Effector memory CD8-positive, alpha-beta T cell (primary cell): ENCODE measurements at places on chromosomes 16 and 17.

- H3K4me1 ChIP-seq, result peaks cover 48% of the 10 kb centered on the region
- peak overlapping the region; percentile 91 for H3K27ac ChIP-seq
- H3K4me3 ChIP-seq, result peak overlapping the region; percentile 46
- H3K27me3 ChIP-seq, result no peaks in the 10 kb centered on the region
- H3K36me3 ChIP-seq, result peaks cover 49% of the 10 kb centered on the region
Observed at GRCh38 chr16:23505180-23505665, 5.1 kb downstream of the GGA2 start.

DNA sequence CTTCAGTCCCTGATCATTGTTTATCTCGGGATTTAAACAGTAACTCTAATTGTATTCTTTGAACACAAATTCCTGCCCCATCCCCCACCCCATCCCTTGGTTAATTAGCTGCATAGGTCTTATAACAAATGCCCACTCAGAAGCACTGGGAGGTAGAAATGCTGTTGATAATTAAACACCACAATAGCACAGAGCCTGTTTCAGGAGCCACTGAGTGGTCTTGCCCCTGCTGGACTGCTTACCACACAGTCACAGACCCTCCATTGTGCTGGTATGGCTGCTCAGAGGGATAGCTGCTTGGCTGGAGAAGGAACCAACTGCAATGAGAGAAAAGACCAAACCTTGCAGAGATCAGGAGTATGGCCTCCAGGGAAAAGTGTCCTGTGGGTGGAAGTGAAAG, 214.1 kb downstream of the ANKFN1 start:
- no peaks in the 10 kb centered on the region for H3K4me1 ChIP-seq
- no peak overlapping the region for H3K4me3 ChIP-seq
- no peak overlapping the region for H3K27ac ChIP-seq
- DNase-seq, result no peak
- H3K36me3 ChIP-seq, result no peaks in the 10 kb centered on the region

- no peak overlapping the region for H3K4me3 ChIP-seq
- H3K27ac ChIP-seq, result no peak overlapping the region
- DNase-seq, result no peak
- H3K4me1 ChIP-seq, result peaks cover 12% of the 10 kb centered on the region
- no peaks in the 10 kb centered on the region for H3K27me3 ChIP-seq
Observed at GRCh38 chr17:1251866-1252608, 18.2 kb upstream of the BHLHA9 start.

DNA sequence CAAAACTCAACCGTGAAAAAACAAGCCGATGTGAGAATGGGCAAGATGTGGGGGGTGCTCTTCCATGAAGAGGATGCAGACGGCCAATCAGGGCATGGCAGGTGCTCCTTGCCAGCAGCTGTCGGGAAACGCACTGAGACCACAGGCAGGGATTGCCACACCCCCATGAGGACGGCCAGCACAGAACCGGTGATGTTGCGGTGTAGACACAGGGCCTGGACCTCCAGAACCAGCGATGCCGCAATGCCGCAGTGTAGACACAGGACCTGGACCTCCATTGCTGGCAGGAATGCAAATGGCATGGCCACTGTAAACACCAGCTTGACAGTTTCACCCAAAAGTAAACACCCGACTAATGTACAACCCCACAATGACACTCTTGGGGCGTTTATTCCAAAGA, 164.9 kb downstream of the BANP start:
- H3K4me1 ChIP-seq, result no peaks in the 10 kb centered on the region
- no peak overlapping the region for H3K27ac ChIP-seq
- no peak overlapping the region for H3K4me3 ChIP-seq
- no peaks in the 10 kb centered on the region for H3K36me3 ChIP-seq

DNA sequence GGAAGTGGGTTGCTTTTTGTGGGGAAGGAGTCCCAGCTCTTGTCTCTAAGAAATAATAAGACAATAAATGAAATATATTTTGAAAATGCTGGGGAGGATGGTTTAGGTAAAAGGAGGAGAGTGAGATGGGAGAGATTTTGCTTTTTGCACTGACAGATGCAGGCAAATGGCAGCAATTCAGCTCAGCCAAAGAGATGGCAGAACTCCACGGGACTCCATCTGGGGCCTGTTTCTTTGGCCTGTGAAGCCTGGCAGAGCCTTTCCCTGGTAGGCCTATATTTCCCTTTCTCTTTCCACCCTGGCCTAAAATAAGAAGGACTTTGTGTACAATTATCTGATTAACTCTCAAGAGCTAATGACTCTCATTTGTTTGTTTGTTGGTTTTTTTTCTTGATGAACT, 1525.1 kb downstream of the CDH11 start:
- DNase-seq, result no peak
- H3K27me3 ChIP-seq, result no peaks in the 10 kb centered on the region

DNA sequence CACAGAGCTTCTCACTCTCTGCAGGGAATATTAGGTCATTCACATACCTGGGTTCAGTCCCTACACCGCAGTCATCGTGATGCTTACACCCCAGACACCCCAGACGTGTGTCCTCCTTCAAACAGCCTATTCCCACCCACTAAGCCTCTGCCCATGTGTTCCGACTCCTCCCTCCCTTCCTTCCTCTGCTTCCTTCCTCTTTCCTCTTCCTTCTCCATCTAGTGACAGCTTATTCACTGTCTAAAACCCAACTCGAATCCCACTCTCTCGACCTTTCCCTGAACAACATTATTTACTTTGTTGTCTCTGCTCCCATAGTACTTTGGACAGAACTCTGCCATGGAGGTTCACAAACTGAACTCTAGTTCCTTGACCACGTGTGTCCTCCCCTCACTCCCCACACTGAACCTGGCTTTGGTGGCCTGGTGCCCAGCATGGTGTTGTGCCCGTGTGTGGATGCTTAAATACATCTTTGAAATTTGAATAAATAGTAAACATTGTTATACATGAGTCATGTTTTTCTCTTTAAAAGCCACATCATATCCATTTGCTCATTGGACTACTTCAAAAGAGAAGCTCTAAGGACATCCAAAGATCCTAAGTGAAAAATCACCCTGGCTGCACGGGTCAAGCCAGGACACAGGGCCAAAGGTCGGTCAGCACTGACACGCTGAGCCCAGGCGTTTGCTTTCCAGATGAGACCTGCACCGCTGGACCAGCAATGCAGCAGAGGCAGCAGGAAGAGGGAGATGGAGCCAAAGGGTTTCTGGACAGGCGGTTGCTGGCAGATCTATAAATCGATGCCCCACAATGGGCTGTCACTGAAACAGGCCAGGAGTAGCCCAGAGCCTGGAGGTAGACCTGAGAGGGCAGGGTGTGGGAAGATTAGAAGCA, 14.1 kb upstream of the G6PC1 start:
- no peak overlapping the region for H3K27ac ChIP-seq
- H3K27me3 ChIP-seq, result peaks cover 13% of the 10 kb centered on the region
- no peaks in the 10 kb centered on the region for H3K4me1 ChIP-seq
- no peak overlapping the region for H3K4me3 ChIP-seq
- DNase-seq, result no peak

GRCh38 chr17:2149934-2150333, 95.0 kb downstream of the HIC1 start:
- no peak overlapping the region for H3K4me3 ChIP-seq
- H3K27me3 ChIP-seq, result no peaks in the 10 kb centered on the region
- H3K4me1 ChIP-seq, result peaks cover 8% of the 10 kb centered on the region
- DNase-seq, result no peak
- H3K27ac ChIP-seq, result no peak overlapping the region
- H3K36me3 ChIP-seq, result peaks cover 5% of the 10 kb centered on the region

- H3K4me3 ChIP-seq, result no peak overlapping the region
- peaks cover 16% of the 10 kb centered on the region for H3K36me3 ChIP-seq
- H3K27ac ChIP-seq, result no peak overlapping the region
Observed at GRCh38 chr17:82101301-82101715, 3.3 kb upstream of the FASN start.

DNA sequence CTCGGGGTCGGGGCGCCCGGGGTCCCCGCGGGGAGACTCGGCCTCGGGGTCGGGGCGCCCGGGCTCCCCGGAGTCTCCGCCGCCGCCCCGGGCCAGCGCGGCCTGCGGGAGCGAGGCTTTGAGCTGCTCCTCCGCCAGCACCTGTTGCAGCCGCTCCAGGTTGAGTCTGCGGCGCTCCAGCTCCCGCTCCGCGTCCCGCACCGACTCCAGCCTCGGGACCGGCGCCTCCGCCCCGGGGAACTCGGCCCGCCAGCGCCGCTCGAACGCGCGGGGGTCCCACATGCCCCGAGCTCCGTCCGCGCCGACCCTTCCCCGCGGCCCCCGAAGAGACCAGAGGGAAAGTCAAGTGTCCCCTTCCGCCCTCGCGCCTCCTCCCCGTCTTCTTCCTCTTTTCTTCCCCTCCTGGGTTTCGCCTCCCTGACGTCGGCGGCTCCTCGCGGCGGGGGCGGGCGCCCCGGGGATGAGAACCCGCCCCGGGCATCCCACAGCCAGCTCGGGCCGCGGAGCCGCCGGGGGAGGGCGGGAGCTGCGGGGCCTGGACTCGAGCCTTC, 40.8 kb upstream of the BHLHA9 start:
- peaks cover 2% of the 10 kb centered on the region for H3K36me3 ChIP-seq
- peaks cover 40% of the 10 kb centered on the region for H3K27me3 ChIP-seq
- H3K27ac ChIP-seq, result peak overlapping the region; percentile 94

GRCh38 chr16:59907611-59908010, 1173.5 kb upstream of the GOT2 start:
- H3K4me3 ChIP-seq, result no peak overlapping the region
- H3K4me1 ChIP-seq, result no peaks in the 10 kb centered on the region
- H3K27me3 ChIP-seq, result no peaks in the 10 kb centered on the region
- no peaks in the 10 kb centered on the region for H3K36me3 ChIP-seq
- DNase-seq, result no peak

- DNase-seq, result no peak
- H3K36me3 ChIP-seq, result peaks cover 2% of the 10 kb centered on the region
- H3K4me1 ChIP-seq, result no peaks in the 10 kb centered on the region
- no peak overlapping the region for H3K27ac ChIP-seq
- no peak overlapping the region for H3K4me3 ChIP-seq
- no peaks in the 10 kb centered on the region for H3K27me3 ChIP-seq
Observed at GRCh38 chr16:51388516-51388951, 237.5 kb upstream of the SALL1 start.

DNA sequence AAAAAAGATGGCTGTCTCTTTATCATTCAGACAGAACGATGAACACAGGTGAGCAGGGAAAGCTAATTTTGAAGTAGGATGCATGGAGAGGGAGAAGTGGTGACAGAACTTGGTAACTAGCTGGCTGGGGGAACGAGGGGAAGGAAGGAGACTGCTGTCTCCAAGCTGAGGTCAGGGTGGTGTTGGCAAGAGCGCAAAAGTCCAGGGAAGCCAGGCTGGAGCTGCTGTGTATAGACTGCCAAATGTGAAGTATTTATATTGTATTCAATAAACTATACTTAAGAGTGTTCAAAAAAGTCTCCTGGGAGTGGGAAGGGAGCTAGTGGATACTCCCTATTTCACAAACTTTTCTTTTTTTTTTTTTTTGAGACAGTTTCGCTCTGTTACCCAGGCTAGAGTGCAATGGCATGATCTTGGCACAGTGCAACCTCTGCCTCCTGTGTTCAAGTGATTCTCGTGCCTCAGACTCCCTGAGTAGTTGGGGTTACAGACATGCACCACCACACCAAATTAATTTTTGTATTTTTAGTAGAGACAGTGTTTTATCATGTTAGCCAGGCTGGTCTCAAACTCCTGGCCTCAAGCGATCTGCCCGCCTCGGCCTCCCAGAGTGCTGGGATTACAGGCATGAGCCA, 8.2 kb downstream of the TMEM106A start:
- H3K36me3 ChIP-seq, result peaks cover 15% of the 10 kb centered on the region
- DNase-seq, result no peak
- H3K27ac ChIP-seq, result no peak overlapping the region

GRCh38 chr17:73293480-73293911, 18.3 kb downstream of the CDC42EP4 start:
- no peak overlapping the region for H3K4me3 ChIP-seq
- H3K27me3 ChIP-seq, result no peaks in the 10 kb centered on the region
- no peak for DNase-seq
- H3K27ac ChIP-seq, result no peak overlapping the region
- H3K36me3 ChIP-seq, result no peaks in the 10 kb centered on the region
- H3K4me1 ChIP-seq, result peaks cover 14% of the 10 kb centered on the region

- peak overlapping the region; percentile 42 for H3K27ac ChIP-seq
- H3K4me1 ChIP-seq, result peaks cover 12% of the 10 kb centered on the region
- peak overlapping the region; percentile 71 for H3K4me3 ChIP-seq
- no peaks in the 10 kb centered on the region for H3K36me3 ChIP-seq
Observed at GRCh38 chr17:74369221-74369620, 1.9 kb downstream of the GPR142 start.

- H3K4me1 ChIP-seq, result no peaks in the 10 kb centered on the region
- no peak overlapping the region for H3K27ac ChIP-seq
- H3K36me3 ChIP-seq, result no peaks in the 10 kb centered on the region
- H3K27me3 ChIP-seq, result no peaks in the 10 kb centered on the region
- H3K4me3 ChIP-seq, result no peak overlapping the region
Observed at GRCh38 chr17:73958453-73958852, 245.0 kb upstream of the RPL38 start.

GRCh38 chr16:88964636-88965035, 12.4 kb downstream of the CBFA2T3 start:
- H3K36me3 ChIP-seq, result no peaks in the 10 kb centered on the region
- H3K27ac ChIP-seq, result no peak overlapping the region
- no peak overlapping the region for H3K4me3 ChIP-seq

GRCh38 chr16:57060323-57061083, 31.9 kb upstream of the CPNE2 start:
- DNase-seq, result no peak
- H3K4me3 ChIP-seq, result no peak overlapping the region
- H3K36me3 ChIP-seq, result peaks cover 74% of the 10 kb centered on the region
- no peaks in the 10 kb centered on the region for H3K27me3 ChIP-seq
- H3K4me1 ChIP-seq, result peaks cover 12% of the 10 kb centered on the region
- peak overlapping the region; percentile 2 for H3K27ac ChIP-seq

DNA sequence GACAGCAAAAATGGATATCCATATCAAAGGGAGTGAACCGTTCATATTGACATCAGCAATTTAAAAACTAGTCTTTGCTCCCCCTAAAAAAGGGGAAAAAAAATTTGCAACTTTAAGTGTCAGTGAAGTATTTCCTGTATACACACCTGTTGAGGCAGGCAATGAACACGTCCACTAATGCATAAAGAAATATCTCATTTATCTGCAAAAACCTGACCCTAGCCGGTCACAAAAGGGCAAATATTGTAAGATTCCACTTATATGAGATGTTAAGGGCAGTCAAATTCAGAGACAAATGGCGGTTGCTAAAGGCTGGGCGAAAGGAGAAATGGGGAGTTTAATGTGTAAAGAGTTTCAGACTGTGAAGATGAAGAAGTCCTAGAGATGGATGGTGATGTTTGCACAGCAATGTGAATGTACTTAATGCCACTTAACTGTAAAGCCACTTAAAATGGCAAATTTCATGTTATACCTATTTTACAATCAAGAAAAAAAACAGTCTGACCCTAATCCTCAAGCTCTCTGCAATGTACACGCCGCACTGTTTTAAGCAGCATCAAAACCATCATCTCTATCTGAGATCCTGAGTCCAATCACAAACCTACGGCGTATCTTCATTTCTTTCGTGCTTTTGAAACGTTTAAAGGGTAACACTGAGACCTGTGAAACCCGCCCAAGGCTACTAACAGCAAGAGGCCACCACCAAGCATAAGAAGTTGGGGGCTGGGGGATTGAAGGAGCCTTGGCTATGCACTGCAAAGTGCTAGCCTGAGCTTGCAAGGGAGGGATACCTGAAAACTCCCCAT, 1.1 kb downstream of the PARN start:
- no peak for DNase-seq
- H3K36me3 ChIP-seq, result peaks cover 71% of the 10 kb centered on the region
- peak overlapping the region; percentile 99 for H3K27ac ChIP-seq
- peak overlapping the region; percentile 97 for H3K4me3 ChIP-seq
- H3K4me1 ChIP-seq, result peaks cover 35% of the 10 kb centered on the region
- no peaks in the 10 kb centered on the region for H3K27me3 ChIP-seq
